Smooth muscle cell of the pulmonary artery (primary cell): ENCODE measurements at places on chromosomes 1 and 21. TPM values are rescaled to one million over a fixed set of nuclear protein-coding genes. Genes with fewer than 3 reads are reported as not detected.

The S100A14 gene
- total RNA-seq: 0.13 TPM in 1 of 2 replicates, not detected in the other

The LENEP gene
- total RNA-seq: 0.33 TPM in 1 of 2 replicates, not detected in the other

The TDRD5 gene
- not detected in 2 replicates for total RNA-seq

The ILDR2 gene
- 0.13 TPM in 1 of 2 replicates, not detected in the other for total RNA-seq

The FAM167B gene
- 0.98 and 2.3 TPM in 2 replicates for total RNA-seq

The EFCAB7 gene
- total RNA-seq: 4.0 and 5.5 TPM in 2 replicates

The IQGAP3 gene
- 6.0 and 16.6 TPM in 2 replicates for total RNA-seq

The GJA5 gene
- 2.9 and 38.4 TPM in 2 replicates for total RNA-seq

The TMOD4 gene
- not detected in 2 replicates for total RNA-seq

The PRELP gene
- total RNA-seq: 2.5 and 10.8 TPM in 2 replicates

The L1TD1 gene
- total RNA-seq: 0.13 TPM in 1 of 2 replicates, not detected in the other

The CTNNBIP1 gene
- 19.5 and 23.5 TPM in 2 replicates for total RNA-seq

The SH3D21 gene
- total RNA-seq: 10.0 and 13.6 TPM in 2 replicates

The MAB21L3 gene
- total RNA-seq: 0.03 and 0.07 TPM in 2 replicates

The ANP32E gene
- total RNA-seq: 14.9 and 20.9 TPM in 2 replicates

The ATP5PO gene
- 64.9 and 89.9 TPM in 2 replicates for total RNA-seq

The OR2M3 gene
- not detected in 2 replicates for total RNA-seq

The VSIG8 gene
- 0.07 TPM in 1 of 2 replicates, not detected in the other for total RNA-seq

The AMY1C gene
- not detected in 2 replicates for total RNA-seq

The PDPN gene
- 1.1 and 17.3 TPM in 2 replicates for total RNA-seq

The CFAP107 gene
- not detected in 2 replicates for total RNA-seq

The SPRR5 gene
- not detected in 2 replicates for total RNA-seq

The MAGOH gene
- 18.0 and 23.5 TPM in 2 replicates for total RNA-seq

The MROH7 gene
- 0.39 and 0.73 TPM in 2 replicates for total RNA-seq

The AMPD1 gene
- not detected in 2 replicates for total RNA-seq

The CPT2 gene
- 10.8 and 13.3 TPM in 2 replicates for total RNA-seq

The BRDT gene
- not detected in 2 replicates for total RNA-seq

The CEPT1 gene
- 35.5 and 48.4 TPM in 2 replicates for total RNA-seq

The RNU11 gene
- total RNA-seq: not detected in 2 replicates

The ZNF648 gene
- not detected in 2 replicates for total RNA-seq

The LRRC3 gene
- total RNA-seq: 0.26 and 0.65 TPM in 2 replicates

The CDC42BPA gene
- total RNA-seq: 47.7 and 62.3 TPM in 2 replicates

The C1orf198 gene
- total RNA-seq: 87.1 and 166 TPM in 2 replicates

The TCEA3 gene
- 18.0 and 20.0 TPM in 2 replicates for total RNA-seq

The AXDND1 gene
- total RNA-seq: 0.07 TPM in 1 of 2 replicates, not detected in the other

The FBLIM1 gene
- total RNA-seq: 121 and 208 TPM in 2 replicates

The SLC2A5 gene
- 3.7 and 25.9 TPM in 2 replicates for total RNA-seq

The OR2G6 gene
- total RNA-seq: not detected in 2 replicates

The SYT11 gene
- total RNA-seq: 82.2 and 88.3 TPM in 2 replicates

The CFAP141 gene
- total RNA-seq: not detected in 2 replicates

The KRTAP19-3 gene
- total RNA-seq: not detected in 2 replicates

The CASQ1 gene
- 0.10 and 0.20 TPM in 2 replicates for total RNA-seq

The RGS18 gene
- total RNA-seq: 0.07 TPM in 1 of 2 replicates, not detected in the other

The HHIPL2 gene
- 0.23 and 0.39 TPM in 2 replicates for total RNA-seq

The CASZ1 gene
- total RNA-seq: 0.26 and 0.50 TPM in 2 replicates

The FAM72C gene
- 0.23 and 0.46 TPM in 2 replicates for total RNA-seq

The OR2L8 gene
- not detected in 2 replicates for total RNA-seq

The VAV3 gene
- 0.33 and 0.69 TPM in 2 replicates for total RNA-seq

The TRIM63 gene
- 0.07 and 0.30 TPM in 2 replicates for total RNA-seq

The UTP25 gene
- total RNA-seq: 11.1 and 13.1 TPM in 2 replicates

The SLC44A5 gene
- total RNA-seq: 0.85 and 2.2 TPM in 2 replicates

The RIPPLY3 gene
- not detected in 2 replicates for total RNA-seq

The KRTAP22-2 gene
- not detected in 2 replicates for total RNA-seq

The HSPA6 gene
- 0.65 and 4.5 TPM in 2 replicates for total RNA-seq

The NEGR1 gene
- total RNA-seq: 15.7 and 36.2 TPM in 2 replicates

The CEP350 gene
- 54.8 and 58.6 TPM in 2 replicates for total RNA-seq
